CD4-positive, alpha-beta T cell treated with Interleukin-10 for 1 hour (primary cell): ENCODE measurements at places on chromosomes 5 and 9.

- DNase-seq, result no peak
Observed at GRCh38 chr5:68849103-68849502, 244.7 kb upstream of the SLC30A5 start.

- DNase-seq, result no peak
Observed at GRCh38 chr5:2102819-2103776, 220.4 kb upstream of the IRX4 start.

GRCh38 chr5:10860645-10861422, 99.8 kb upstream of the DAP start:
- DNase-seq, result no peak

- no peak for DNase-seq
Observed at GRCh38 chr9:100228352-100228869, 124.3 kb downstream of the TEX10 start.

DNA sequence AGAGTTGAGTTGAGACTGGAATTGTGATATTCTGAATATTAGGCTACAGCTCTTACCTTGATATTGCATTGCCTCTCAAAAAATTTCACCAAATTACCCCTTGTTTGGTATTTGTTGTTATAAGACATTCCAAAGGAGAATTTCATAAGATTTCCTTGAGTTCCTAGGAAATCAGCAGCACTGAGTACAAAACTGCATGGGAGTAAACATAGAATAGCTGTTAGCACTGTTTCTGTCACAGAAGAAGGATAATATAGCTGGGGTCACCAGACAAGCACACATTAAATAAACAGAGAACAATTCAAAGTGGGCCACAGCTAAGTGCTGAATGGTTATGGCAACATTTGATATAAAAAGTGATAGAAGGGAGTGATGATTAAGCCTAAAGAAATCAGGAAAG, 724.3 kb downstream of the PRELID2 start:
- DNase-seq, result no peak

DNA sequence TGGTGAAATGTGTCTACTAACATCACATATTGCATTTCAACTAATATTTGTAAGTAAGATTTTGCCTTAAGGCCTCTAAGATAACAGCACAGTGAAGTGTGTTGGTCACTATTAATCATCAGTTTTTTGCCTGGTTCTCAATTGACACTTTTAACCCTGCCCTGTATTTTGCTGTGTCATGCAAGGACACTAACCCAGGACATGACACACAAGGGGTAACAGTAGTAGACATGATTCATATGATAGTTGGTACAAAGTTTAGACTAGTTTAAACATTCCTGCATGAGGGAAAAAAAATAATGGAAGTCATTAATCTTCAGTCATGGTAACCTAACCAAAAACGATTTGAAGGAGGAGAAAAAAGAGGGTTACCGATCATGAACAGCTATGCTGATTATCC, 207.0 kb downstream of the DEPDC1B start:
- DNase-seq, result no peak

DNA sequence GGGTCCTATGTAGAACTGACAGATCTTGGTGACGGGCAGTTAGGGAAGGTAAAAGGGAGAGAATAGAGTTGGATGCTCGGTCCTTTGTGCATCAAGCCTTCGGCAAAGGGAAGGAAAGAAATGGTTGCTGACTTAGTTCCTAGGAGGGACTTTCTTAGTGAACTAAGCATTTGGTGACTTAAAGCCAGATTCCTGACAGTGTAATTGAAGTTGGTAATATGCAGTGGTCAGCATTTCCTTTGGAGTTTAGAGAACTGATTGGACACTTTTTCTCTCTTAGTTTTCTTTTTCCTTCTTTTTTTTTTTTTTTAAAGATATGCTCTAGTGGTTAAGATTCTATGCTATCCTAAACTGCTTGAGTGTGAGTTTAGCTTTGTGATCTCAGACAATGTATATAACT, 2.3 kb downstream of the CLTA start:
- no peak for DNase-seq
